ENCODE measurements at places on chromosomes 16 and 17.

GRCh38 chr16:81259916-81260315 lies 21.4 kb downstream of the BCO1 start:
- no peak for DNase-seq

DNA sequence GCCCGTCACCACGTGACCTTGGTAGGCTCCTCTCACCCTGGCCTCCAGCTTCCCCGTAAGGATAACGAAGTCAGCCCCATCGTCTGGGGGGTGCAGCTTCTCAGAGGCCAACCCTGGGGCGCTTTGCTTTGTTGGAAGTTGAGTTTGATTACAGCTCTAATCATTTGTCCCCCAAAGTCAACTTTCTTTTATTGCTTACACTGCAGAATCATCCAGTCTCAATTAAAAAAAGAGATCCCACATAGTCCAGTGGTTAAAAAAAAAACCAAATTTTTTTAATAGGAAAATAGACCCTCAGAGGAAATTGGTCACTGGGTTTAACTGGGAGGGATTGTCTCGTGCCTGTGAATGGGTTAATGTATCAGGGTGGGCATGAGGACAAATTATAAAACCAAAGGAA lies 7.8 kb upstream of the GPRC5C start:
- DNase-seq = no peak

DNA sequence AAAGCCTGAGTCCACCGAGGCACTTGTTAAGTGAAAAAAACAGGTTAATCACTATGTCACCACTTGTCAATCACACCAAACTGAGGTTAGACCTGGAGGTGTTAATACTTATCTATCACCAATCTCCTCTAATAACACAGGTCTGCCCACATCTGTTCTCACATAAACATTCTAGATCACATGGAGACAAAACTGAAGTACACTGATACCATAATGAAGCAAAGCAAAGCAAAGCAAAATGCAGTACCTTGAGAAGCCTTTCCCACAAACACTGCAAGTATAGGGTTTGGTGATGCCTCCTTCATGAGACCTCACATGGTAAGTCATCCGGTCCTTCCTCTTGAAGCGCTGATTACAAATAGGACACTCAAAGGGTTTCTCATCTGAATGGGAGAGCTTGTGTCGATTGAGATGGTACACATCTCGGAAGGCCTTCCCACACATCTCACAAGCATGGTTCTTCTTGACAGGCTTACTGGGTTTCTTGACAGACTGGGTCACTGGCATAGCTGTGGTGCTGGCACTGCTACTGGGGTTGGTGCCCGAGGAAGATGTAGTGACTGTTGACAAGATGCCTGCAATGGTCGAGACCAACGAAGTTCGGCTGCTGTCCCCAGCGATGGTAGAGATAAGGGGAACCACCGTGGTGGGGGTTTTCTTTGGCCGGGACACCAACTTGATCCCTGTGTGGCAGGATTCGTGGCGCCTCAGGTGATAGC lies 5.4 kb downstream of the VEZF1 start:
- DNase-seq = no peak

DNA sequence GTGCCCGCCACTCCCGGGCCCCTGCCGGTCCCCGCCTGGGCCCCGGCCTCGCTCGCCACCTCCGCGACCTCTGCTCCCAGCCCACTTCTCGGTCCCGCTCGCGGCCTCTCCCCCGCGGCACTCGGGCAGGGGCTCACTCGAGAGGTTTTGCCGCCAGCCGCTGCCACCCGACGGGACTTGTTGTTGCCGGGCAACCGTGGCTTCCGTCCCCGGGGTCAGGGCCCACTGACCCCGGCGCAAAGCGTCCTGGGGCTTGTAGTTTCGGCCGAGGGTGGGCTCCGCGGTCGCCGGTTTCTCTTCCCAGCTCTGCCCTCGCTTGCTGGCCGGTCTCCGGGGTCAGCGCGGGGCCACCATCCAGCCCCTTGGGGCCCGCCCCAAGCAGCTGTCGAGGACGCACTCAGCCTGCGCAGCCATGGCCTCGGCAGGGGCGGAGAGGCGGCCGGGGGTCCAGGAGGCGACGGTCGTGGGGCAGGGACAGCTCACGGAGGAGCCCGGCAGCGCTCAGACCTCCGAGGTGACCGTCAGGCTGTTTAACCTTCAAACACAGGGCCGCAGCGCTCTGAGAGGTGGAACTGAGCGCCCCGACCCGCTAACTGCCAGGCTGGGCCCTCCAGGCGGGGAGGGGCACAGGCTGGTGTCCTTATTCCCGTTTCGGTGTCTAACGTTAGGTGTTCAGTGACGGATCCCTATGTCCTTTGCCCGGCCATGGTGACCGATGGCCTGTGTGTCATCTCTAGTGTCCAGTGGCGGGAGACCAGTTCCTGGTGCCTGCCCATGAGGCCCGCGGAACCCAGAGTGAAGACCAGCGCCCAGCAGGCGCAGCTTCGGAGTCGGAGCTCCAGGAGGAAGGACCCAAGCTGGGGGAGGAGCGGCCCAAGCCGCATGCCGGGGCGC lies at the start of the genes C16orf86 and ENKD1:
Gene C16orf86 (plus strand): TSS at position 256 of the 894 bp plus-strand sequence. CDS start 157 bp downstream, at position 413.
Gene ENKD1 (minus strand): TSS at position 192 of the 894 bp plus-strand sequence. CDS start 308 bp downstream, outside the sequence.
- DNase-seq = peak; percentile 80

DNA sequence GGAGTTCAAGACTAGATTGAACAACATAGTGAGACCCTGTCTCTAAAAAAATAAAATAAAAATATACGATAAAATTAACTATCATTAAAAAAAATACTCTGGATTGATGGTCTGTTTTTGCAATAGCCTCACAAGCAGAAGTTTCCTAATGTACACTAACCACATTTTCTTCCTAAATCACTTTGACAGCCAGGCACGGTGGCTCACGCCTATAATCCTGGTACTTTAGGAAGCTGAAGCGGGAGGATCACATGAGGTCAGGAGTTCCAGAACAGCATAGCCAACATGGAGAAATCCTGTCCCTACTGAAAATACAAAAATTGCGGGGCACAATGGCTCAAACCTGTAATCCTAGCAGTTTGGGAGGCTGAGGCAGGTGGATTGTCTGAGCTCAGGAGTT lies 64.7 kb downstream of the HELZ start:
- no peak for DNase-seq

DNA sequence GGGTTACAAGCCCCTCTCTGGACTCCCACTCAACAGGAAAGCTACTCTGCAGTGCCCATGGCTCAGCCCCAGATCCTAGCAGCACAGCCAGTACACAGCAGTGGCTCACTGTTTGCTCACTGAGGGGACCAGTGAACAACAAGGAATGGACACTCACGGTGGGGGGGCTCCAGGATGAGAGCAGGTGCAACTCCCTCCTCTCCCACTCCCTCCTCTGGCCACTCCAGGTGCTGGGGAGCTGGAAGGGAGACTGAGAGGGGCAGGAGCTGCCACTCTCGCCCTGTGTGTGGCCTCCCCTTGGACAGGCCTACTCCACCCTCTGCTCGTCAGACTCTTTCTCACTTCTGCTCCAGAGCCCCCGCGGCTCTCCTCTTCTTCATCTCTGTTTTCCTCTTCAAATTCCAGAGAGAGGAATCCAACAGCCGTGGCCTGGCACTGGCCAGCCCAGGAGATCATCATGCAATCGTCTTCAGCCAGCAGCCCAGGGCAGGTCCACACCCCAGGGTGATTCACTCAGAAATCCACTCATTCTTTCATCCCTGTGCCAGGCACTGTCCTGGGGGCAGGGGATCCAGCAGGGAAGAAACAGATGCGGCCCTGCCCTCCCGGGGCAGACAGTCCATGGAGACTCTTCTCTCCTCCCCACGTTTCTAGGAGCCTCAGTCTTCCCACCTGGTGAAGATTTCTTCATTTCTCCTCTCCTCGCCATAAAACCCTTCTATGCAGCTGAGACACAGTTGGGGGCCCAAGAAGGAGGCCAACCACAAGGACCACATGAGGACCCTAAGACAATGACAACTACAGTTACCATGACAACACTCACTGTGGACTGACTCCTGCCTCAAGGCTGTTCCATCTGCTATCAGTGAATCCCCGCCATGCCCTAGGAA lies 30.7 kb downstream of the CFAP20 start:
- no peak for DNase-seq

DNA sequence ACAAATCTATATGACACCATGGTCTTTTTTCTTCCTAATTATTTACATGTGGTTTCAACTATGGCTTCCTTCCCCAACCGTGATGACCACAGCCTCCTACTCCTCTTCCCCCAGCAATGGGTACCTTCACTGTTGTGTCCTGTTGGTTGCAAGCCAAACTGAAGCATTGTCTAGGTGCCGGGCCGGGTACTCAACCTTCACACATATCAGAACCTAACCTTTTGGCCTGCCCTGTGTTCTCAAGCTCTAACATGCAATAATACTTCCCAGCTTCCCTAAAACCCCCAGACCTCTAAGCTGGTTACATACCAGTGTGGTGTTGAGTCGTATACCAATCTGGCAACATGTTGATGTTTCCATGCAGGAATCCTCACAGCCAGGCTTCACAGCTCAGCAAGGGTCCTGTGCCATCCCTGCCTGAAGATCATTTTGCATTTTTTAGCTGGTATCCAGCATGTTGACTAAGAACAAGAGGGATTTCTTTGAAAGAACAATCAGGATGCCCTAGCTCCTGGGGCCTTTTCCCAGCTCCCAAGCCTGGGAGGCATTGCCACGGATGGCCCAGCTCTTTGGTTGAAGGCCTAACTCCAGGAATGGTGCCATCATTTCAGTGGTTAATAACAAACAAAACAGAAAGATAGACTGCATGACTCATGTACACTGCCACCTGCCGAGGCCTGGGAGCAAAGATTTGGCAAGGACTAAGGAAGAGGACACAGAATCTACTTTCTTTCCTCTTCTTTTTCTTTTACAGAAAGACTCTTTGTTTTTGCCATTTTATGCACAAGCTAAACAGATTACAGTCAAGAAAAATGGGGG lies 373.7 kb upstream of the SALL1 start:
- DNase-seq = no peak

DNA sequence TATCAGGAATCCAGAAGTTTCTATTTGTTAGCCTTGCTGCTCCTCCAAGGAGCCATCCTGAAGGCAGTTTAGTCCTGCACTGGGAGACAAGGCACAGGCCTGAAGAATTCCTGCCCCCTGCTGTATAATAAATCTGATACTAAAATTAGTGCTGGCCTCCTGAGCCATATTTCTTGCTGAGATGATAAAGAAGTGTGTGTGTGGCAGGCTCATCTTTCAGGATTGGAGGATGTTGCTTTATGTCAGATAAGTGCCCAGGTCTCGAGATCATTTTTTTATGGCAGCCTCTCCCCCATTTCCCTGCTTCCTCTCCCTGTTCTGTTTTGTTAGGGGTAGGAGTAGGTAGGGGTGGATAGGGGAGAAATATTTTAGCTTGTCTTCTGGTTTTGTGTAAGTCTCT lies 26.0 kb downstream of the MSI2 start:
- DNase-seq = peak; percentile 57

DNA sequence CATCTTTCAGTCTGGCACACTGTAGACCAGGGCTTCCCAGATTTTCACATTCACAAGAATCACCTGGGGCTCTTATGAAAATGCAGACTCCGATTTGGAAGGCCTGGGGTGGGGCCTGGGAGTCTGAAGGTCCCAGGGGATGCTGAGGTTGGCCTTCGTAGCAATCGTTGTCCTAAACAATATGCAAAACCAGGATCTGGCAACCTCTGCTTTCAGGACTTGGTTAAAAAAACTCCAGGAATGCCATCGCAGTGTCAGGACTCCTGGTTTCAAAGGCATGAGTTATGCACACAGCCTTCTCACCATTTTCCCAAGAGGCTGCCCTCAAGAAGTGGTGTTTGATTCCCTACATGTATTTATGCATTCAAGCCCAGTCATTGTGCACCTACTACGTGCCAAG lies 6.7 kb downstream of the CLEC19A start:
- no peak for DNase-seq

GRCh38 chr17:73401911-73402310 lies 90.1 kb upstream of the CDC42EP4 start:
- DNase-seq = no peak

DNA sequence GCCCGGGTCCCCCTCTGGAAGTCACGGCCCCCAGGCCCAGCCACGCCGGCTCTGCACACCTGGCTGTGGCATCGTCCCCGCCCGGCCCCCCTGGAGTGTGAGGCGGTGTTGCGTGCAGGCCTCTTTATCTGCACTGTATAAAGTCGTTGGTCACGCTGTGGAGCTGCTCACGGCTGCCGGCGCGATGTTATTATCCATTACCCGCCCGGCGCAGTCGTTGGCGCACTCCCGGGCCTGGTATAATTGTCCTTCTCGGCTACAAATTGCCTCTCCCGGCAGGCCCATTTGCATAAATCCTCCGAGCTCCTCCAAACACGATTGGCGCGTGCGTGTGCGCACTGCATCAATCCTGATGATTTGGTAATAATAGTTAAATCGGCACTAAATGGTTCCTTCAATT lies 57.8 kb downstream of the BAHCC1 start:
- DNase-seq = no peak

GRCh38 chr17:60901242-60901641 lies 223.6 kb downstream of the BCAS3 start:
- DNase-seq = no peak

DNA sequence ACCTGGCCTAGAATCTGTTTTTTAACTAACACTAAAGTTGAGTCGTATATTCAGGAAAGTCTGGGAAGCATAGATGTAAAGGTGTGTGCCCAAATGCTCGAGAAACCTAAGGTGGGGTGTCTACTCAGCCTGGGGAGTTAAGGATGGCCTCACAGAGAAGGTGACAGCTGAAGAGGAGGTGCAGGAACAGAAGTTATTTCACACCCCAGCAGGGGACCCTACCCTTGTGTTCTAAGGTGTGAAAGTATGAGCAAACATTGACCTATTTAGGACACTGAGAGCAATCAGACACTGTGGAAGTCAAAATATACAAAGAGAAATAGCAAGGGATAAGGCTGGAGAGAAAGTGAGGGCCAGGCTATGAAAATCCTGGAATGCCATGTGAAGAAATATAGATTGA lies 49.0 kb upstream of the DHX40 start:
- DNase-seq = no peak

DNA sequence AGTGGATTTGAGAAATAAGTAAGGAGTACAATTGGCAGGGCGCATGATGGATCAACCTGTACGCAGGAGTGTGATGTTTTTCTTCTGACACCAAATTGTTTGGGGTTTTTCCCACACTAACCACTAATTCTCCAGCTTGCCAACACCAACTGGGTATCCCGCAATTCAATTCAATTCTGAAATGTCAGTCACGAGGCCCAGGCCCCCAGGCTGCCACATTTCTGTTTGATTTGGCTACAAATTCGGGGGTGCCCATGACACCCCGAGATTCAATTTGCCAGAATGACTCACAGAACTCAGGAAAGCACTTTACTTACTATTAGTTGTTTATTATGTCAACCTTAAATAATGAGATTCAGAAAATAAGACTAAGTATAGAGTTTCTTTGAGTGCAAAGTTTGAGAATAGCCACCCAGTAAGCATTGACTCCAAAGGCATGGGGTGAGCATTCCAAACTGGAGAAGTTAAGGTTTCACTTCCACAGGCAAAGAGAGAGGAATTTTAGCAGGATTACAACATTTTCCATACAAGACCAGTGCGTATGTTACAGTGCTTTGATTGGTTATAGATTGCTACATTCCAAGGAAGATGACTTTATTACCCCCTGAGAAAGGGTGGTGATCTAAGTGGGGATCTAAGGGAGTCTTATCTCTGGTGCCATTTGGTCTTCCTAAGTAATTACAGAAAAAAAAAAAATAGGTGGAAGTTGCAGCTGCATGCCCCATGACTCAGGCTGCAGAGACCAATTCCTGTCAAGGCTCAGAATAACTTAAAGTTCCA lies 11.5 kb downstream of the SLC46A1 start:
- no peak for DNase-seq

Measured in gastrocnemius medialis (tissue), 4 donors.